ENCODE measurements at places on chromosomes 7 and 10.

- DNase-seq: no peak
Measured at GRCh38 chr7:88458946-88459345, 152.3 kb upstream of the STEAP4 start.

DNA sequence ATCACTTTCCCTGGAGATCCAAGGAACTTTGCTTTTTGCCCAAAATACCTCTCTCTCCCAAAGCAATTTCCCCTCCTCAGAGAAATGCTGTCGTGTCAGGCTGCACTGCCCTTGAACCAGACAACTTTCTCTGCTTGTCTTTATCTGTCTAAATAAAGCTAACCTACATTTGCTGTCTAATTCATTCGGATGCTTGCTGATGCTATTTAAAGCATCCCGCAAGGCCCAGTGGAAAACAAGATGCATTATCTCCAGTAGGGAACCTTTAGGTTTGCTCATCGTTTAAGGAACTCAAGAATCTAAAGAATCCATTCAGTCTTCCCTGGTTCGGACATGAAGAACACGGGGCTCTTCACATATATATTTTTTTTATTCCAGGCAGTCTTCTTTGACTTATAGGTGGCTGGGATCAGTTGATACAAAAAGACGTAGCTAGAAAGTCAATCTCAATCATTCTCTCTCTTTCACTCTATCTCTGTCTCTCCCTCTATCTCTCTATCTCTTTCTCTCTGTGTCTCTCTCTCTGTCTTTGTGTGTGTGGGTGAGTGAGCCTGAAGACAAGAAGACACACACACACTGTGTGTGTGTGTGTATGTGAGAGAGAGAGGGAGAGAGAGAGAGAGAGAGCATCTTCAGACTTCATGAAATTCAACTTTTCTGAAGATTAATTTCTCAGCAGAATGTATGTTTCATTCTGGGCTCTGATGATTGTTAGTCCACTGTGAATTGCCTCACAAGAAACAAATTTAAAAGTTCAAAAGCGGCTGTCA lies 92.8 kb upstream of the MKLN1 start:
- DNase-seq: no peak

GRCh38 chr7:15507171-15507570 lies 54.6 kb downstream of the AGMO start:
- DNase-seq: no peak

GRCh38 chr10:69567920-69568319 lies 5.3 kb downstream of the NEUROG3 start:
- DNase-seq: no peak

DNA sequence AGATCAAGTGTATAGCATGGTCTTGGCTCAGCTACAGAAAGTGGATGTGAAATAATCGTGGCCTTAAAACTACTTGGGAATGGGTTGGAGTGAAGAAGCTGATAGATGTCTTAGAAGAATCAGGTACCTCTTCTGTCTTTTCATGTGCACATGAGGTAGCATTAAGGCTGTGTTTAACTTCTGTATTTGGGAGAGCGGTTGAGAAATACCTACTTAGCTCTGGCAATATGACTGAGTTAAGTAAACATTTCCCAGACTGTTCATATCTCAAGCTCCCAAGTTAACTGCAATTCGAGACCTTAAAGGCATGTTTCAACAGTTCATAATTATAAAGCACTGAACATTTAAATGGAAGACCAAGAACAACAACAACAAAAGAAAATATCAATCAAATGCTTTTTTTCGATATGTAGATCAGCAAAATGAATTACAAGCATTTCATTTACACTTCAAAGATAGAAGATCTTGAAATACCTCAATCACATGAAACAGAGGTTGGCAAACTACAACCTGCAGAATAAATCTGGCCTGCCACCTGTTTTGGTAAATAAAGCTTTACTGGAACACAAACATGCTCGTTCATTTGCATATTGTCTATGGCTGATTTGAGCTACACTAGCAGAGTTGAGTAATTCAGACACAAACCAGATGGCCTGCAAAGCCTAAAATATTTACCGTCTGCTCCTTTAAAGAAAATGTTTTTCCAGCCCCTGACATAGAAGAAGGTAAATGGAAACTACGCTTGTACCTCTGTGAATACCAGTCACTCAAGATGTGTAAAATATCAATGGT lies 337.1 kb upstream of the GLI3 start:
- DNase-seq: no peak

DNA sequence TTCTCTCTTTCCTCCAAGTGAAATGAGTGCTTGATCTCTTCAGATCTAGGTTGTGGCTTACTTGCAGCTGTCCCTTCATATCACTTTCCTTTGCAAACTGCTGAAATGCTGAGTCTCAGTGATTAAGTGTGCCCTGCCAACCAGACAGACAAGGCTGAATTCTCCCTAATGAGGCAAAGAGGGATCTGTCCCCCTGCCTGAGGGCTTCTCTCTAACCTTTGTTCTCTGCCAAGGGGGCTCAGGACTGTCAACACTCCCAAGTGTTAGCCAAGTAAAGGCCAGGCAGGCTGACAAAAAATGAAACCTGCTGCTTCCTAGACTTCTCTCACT lies at the start of gene MSS51:
Gene MSS51, minus strand, starts transcription at position 24 of the 330 bp plus-strand sequence. CDS start 5,277 bp downstream, outside the sequence.
- no peak for DNase-seq

GRCh38 chr10:102517553-102517952 lies 13.8 kb downstream of the SUFU start:
- no peak for DNase-seq

- DNase-seq: no peak
Measured at GRCh38 chr7:30503274-30504212, 1.1 kb downstream of the GGCT start.
